Activated CD8-positive, alpha-beta memory T cell treated with anti-CD3 and anti-CD28 coated beads for 48 hours (primary cell): ENCODE measurements at places on chromosomes 4 and X.

GRCh38 chr4:33959519-33959918 lies 2284.8 kb downstream of the ARAP2 start:
- no peak for DNase-seq

- DNase-seq: no peak
Measured at GRCh38 chrX:39063037-39063436, 261.8 kb downstream of the MID1IP1 start.

DNA sequence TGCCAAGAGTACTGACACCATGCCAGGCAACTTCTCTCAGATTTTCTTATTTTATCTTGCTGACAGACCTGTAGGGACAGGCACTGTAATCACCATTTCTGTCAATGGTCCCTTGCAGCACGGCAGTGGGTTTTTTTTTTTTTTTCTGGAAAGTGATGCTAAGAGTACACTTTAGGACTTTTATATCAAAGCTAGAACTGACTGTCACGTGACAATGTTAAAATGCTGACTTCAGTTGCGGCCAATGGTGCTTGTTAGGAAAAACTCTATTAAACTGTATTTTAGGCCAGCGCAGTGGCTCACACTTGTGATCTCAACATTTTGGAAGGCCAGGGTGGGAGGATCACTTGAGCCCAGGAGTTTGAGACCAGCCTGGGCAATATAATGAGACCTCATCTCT lies 12.3 kb upstream of the SCOC start:
- no peak for DNase-seq

DNA sequence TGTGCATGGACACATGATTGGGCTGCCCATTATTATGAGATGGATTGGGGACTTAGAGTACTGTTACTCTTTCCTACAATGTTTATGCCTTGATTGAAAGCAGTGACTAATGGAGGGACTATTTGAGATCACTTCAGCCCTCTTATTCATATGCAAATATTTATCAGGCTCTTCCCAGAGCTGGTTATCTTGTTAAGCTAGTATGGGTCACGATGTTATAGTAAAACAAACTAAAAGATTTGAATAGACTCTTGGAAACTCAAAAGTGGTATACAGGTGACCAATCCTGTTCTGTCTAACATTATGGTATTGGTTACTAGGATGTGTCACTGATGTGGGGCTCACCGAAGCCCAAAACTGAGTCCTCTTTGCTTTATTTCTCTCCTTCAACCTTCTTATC lies 306.2 kb upstream of the CASK start:
- DNase-seq: no peak

- DNase-seq: no peak
Measured at GRCh38 chr4:3176367-3177229, 72.4 kb upstream of the MSANTD1 start.

- no peak for DNase-seq
Measured at GRCh38 chr4:88054229-88054628, 46.8 kb downstream of the PKD2 start.

DNA sequence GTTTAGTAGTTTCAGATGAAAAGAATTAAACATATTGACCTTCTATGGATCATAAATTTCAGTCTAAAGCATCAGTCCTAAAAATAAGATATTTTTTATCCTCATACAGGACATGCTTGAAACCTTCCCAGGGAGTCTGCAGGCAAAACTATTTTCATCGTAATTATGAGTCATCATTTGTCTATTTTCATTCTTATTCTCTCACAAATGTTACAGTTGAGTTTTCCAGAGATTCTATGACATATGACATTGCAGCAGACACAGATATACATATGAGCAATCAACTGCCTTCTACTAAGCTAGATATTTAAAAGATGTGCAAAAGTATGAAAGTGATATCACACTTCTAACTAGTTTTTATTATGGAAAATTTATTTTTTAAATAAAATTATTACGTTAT lies 398.0 kb downstream of the MAGEB5 start:
- DNase-seq: no peak
